Spleen (tissue), 13 donors: ENCODE measurements at places on chromosomes 5 and 9. TPM values are rescaled to one million over a fixed set of nuclear protein-coding genes. Genes with fewer than 3 reads are reported as not detected.

DNA sequence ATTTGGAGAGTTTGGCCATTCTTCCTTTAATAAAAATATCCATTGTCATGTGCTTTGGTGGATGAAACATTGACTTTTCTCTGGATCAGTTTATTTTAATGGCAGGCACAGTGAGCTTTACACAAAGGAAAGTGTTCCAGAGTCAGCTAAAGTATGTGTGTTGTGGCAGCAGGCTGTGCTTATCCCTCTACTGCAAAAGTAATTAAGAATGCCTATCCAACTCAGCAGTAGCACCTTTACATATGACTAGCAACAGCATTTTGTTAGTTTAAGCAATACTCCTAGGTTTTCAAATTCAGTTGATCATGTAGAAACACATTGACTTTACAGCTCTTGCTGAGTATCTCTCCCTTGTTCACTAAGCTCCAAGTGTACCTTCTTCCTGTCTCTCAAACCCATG, 730.5 kb upstream of the RGMB start:
- no peak overlapping the region for H3K27ac ChIP-seq
- no peaks in the 10 kb centered on the region for H3K4me1 ChIP-seq
- DNase-seq = no peak
- H3K4me3 ChIP-seq = no peak overlapping the region
- no peaks in the 10 kb centered on the region for H3K36me3 ChIP-seq

The HAND1 gene
- total RNA-seq = not detected

DNA sequence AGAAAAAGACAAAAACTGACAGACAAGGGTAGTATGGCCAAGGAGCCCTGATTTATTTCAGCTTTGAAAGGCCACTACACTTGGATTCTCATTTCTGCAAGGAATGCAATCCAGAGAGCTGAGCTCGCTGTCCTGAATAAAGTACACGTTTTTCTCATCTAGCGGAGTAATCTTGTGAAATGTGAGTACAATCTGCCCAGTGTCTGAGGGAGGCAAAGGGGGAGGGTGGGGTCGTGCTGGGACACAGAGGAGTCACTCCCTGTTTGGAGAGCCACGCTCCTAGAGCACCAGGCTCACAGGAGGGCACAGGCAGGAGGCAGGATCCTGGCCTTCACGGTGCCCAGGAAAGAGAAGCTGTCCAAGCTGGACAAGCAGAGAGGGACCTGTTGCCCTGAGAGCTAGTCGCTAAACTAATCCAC, 51.0 kb upstream of the IFNK start:
- no peaks in the 10 kb centered on the region for H3K36me3 ChIP-seq
- peaks cover 18% of the 10 kb centered on the region for H3K4me1 ChIP-seq
- DNase-seq = peak; percentile 58
- no peak overlapping the region for H3K4me3 ChIP-seq
- H3K27ac ChIP-seq = no peak overlapping the region
- H3K27me3 ChIP-seq = no peaks in the 10 kb centered on the region

The PCDHA11 gene
- total RNA-seq = 0.26 TPM

- no peaks in the 10 kb centered on the region for H3K27me3 ChIP-seq
- no peaks in the 10 kb centered on the region for H3K36me3 ChIP-seq
- DNase-seq = no peak
- no peaks in the 10 kb centered on the region for H3K4me1 ChIP-seq
- no peak overlapping the region for H3K4me3 ChIP-seq
Measured at GRCh38 chr5:28576022-28576421, 1537.6 kb upstream of the CDH9 start.

DNA sequence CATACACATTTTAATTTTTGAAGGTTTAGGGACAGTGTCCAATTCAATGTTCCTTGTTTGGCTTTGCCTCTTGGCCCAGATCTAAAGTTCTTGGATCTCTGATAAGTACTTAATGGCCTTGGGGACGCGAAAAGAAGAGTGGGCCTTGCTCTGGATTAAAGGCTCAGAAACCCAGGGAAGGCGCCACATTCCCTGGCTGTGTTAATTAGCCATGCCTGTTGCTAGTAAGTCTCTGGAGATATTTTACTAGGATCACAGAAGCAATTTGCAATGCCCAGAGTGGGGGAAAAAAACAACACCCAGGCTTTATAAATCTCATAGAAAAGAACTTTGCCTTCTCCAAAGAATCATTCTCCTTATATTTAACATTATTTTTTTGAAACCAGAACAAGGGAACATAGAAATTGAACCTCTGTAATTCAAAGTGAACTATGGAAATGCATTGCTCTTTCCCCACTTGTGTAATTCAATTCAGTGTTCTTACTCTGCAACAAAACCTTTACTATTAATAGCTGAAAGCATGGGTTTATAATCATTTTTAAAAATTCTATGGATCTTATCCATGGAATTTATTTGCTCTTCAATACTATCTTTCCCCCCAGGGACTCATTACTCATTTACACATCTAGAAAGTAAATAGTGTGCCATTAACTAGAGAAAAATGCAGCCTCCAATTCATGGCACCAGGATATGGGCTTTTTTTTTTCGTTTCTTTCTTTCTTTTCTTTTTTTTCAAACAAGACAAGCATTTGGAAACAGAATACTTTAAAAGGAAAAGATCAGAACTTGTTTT, 172.2 kb upstream of the ANKRD55 start:
- H3K27me3 ChIP-seq = no peaks in the 10 kb centered on the region
- no peak overlapping the region for H3K4me3 ChIP-seq
- no peaks in the 10 kb centered on the region for H3K4me1 ChIP-seq
- H3K36me3 ChIP-seq = no peaks in the 10 kb centered on the region

DNA sequence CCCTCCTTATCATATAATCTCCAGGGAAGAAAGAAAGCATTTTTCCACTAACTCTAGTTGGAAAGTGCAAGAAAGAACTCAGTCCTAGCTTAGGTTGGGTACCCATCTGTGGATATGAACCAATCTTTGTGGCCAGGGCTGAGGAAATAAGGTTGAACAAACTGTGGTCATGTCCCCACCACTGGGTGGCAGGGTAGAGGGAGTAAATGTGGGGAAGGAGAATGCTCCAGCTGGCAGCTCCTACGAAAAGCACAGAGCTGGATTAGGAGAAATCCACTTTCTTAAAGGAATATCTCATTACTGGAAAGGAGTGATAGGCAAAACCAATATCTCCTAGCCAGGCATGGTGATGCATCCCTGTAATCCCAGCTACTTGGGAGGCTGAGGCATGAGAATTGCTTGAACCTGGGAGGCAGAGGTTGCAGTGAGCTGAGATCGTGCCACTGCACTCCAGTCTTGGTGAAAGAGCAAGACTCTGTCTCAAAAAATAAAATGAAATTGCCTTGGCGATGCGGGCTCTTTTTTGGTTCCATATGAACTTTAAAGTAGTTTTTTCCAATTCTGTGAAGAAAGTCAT, 175.1 kb downstream of the CCDC192 start:
- DNase-seq = no peak
- H3K36me3 ChIP-seq = no peaks in the 10 kb centered on the region
- no peak overlapping the region for H3K4me3 ChIP-seq
- H3K27me3 ChIP-seq = no peaks in the 10 kb centered on the region
- H3K27ac ChIP-seq = no peak overlapping the region

The CCNB1 gene
- 5.8 TPM for total RNA-seq

DNA sequence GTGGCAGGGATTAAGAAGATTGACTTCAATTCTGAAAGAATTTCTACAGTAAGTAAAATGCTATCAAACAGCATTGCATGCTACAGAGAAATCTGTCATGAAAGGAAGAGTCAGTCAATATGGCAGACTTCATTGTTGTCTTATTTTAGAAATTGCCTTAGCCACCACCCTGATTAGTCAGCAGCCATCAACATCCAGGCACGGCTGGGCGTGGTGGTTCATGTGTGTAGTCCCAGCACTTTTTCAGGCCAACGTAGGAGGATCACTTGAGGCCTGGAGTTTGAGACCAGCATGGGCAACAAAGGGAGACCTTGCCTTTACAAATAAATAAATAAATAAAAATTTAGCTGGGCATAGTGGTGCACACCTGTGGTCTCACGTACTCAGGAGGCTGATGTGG, 46.6 kb downstream of the RMI1 start:
- no peaks in the 10 kb centered on the region for H3K36me3 ChIP-seq
- H3K27ac ChIP-seq = no peak overlapping the region
- H3K4me3 ChIP-seq = no peak overlapping the region
- no peaks in the 10 kb centered on the region for H3K27me3 ChIP-seq

GRCh38 chr9:18981476-18982261, 51.3 kb downstream of the SAXO1 start:
- H3K36me3 ChIP-seq = no peaks in the 10 kb centered on the region
- no peak for DNase-seq
- no peak overlapping the region for H3K4me3 ChIP-seq
- no peak overlapping the region for H3K27ac ChIP-seq
- no peaks in the 10 kb centered on the region for H3K4me1 ChIP-seq

The PTGS1 gene
- 18.6 TPM for total RNA-seq

DNA sequence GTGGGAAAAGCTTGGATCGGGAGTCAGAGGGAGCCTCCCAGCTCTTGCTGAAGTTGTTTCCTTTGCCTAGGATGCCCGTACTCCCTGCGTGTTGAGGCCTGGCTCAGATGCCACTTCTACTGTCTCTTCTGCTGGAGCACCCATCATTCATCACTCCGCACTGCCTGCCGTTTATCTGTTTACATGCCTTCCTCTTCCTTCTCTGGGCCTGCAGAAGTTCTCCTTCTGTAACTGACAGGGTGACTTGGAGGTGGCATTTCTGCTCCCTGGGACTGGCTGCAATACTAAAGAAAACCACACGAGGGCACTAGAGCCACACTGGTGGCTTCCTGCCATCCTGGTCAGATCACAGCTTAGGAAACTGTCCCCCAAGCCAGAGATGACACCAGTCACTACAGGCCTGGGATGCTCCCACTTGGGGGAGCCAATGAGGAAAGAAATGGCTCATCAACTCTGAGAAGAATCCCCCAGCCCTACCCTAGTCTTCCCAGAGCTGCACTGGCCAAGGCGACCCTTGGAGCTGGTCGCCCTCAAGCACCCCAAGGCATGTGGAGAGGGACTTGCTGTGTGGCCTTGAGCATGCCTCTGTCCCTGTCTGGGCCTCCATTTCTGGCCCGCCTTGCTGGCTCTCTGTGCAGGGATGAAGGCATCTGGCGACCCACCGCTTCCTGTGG, 9.7 kb upstream of the SLC25A51 start:
- H3K4me1 ChIP-seq = peaks cover 68% of the 10 kb centered on the region
- H3K27ac ChIP-seq = peak overlapping the region; percentile 52
- H3K36me3 ChIP-seq = no peaks in the 10 kb centered on the region
- no peaks in the 10 kb centered on the region for H3K27me3 ChIP-seq
- no peak overlapping the region for H3K4me3 ChIP-seq

DNA sequence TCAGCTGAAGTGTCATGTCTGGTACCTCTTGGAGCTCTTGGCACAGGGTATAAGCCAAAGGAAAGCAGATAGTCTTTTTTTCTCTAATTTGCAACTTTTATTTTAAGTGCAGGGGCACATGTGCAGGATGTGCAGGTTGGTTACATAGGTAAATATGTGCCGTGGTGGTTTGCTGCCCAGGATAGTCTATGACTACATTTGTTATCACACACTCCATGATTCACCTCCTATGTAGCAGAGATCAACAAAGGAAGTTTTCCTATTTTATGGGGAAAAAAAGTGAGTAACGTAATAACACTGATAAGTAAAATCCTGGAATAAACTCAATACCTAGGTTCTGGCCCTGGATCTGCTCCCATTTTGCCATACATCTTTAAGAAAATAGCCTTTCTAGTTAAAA, 234.6 kb downstream of the CAAP1 start:
- no peaks in the 10 kb centered on the region for H3K27me3 ChIP-seq
- H3K27ac ChIP-seq = no peak overlapping the region
- no peaks in the 10 kb centered on the region for H3K4me1 ChIP-seq
- no peak for DNase-seq

DNA sequence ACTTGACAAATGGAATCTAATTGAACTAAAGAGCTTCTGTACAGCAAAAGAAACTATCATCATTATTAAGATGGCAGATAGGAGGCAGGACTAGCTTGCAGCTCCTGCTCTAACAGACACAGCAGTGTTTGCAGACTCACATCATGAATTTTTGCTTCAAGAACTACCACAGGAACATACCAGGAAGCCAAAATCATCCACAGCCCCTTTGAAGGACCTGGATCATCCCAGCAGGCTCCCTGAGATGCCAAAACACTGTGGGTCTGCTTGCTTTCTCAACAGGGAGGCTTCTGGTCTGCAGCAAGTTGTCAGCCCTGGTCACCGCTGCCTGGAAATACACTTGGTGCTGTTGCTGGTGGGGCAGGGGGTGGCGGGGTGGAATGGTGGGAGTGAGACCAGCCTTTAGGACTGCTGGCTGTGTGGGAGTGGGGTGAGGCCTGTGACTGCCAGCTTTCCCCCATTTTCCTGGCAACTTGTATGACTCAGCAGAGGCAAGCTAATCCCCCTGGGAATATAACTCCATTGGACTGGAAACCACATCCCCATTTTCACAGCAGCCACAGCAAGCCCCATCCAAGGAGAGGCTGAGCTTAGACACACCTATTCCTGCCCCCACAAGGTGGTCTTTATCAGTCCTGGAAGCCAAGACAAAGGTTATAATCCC, 533.8 kb upstream of the CYLC2 start:
- no peak overlapping the region for H3K4me3 ChIP-seq
- no peaks in the 10 kb centered on the region for H3K36me3 ChIP-seq
- H3K4me1 ChIP-seq = no peaks in the 10 kb centered on the region
- no peak overlapping the region for H3K27ac ChIP-seq
- DNase-seq = no peak
- no peaks in the 10 kb centered on the region for H3K27me3 ChIP-seq

DNA sequence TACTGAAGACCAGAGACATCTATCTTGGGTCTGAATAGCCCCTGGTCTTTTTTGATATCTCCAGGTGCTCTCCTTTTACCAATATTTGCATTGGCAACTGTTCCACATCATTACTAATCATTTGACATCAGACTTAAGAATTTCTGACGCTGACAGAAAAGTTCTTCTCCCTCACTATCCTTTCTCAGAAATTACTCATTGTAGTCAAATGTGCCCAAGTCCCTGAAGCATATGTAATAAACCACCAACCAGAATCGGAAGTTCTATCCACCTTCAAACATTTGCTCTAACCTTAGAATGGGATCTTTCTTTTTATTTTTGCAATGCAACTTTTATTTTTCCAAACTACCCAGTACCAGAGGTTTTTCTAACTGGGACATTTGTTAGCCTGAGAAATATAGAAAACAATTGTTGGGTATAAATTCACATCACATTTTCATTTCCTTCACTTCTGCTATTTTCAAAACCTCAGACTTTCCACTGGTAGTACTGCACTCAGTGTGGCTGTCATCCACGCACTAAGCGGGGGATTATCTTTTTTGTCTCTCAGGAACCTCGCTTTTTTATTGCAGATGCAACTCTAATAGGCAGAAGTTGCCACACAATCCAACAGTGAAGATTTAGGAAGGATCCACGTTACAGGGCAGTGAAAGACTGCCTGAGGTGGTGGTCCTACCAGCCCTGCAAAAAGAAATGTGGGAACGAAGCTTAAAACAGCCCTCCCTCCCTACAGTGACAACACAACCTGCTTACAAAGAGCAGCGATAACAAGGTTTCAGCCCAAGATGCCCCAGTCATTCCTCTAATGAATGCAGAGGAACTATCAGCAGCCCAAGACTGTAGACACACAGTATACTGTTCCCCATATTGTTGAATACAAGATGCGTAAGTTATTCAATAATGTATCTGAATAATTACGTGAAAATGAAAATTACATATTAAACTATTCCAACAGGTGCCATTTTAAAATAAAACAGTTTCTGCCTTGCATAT, 201.2 kb downstream of the EBF1 start:
- peak overlapping the region; percentile 66 for H3K27ac ChIP-seq
- H3K27me3 ChIP-seq = no peaks in the 10 kb centered on the region
- H3K4me1 ChIP-seq = no peaks in the 10 kb centered on the region
